ENCODE measurements at places on chromosomes 4 and X.

GRCh38 chr4:28973587-28974350 is 1746.4 kb upstream of the PCDH7 start:
- no peak for DNase-seq

GRCh38 chr4:53777244-53777984 is 186.1 kb upstream of the LNX1 start:
- DNase-seq: no peak

DNA sequence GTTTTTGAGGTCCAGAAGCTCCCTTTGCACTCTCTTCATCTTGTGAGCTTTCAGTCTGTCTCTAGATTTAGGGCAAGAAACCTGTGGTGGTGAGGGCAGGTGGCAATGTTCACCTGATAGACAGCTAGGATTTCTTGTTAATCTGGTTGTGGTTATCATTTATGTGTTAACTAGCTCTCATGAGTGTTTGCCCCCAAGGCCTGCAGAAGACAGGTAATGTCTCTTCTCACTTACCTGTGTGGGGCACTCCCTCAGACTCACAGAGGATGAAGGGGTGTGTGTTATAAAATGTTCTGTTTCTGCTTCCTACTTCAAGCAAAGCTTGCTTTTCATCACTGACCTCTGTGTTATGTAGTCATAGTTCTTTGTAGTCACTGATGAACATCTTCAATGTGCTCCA is 17.8 kb downstream of the EGF start:
- DNase-seq: no peak

DNA sequence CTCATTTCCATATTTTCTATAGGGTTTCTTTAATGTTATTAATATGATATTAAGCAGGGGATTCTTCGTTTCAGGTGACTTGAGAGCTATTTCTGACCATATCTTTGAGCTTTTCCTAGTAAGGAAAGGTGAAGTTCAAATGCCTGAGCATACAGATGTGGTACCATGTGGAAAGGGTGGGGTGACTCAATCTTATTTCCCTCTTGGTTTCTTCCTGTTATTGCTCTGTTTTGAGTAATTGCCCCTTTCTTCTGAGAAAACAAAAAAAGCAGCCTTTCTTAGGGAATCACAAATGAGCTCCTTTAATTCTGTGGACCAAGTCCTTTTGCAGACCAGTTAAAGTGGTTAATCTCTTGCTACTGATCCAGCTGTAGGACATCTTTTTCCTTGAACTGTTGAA is 41.0 kb upstream of the AGA start:
- no peak for DNase-seq

GRCh38 chrX:130100180-130100579 is 10.1 kb downstream of the ELF4 start:
- DNase-seq: no peak
